Dermis lymphatic vessel endothelial cell (primary cell): ENCODE measurements at places on chromosomes 1 and 21. TPM values are rescaled to one million over a fixed set of nuclear protein-coding genes. Genes with fewer than 3 reads are reported as not detected.

Gene LRRC71
- total RNA-seq = 0.11 and 0.43 TPM in 2 replicates

Gene HENMT1
- total RNA-seq = 2.1 and 2.6 TPM in 2 replicates

Gene GSTM5
- 0.11 TPM in 1 of 2 replicates, not detected in the other for total RNA-seq

Gene ADAMTS1
- 4.6 and 6.7 TPM in 2 replicates for total RNA-seq
